Left cardiac atrium (tissue), 4 donors: ENCODE measurements at places on chromosomes 12 and 14. TPM values are rescaled to one million over a fixed set of nuclear protein-coding genes. Genes with fewer than 3 reads are reported as not detected.

The FOXN4 gene
- not detected for total RNA-seq

GRCh38 chr14:96676166-96676565 lies 121.0 kb upstream of the VRK1 start:
- DNase-seq = no peak

DNA sequence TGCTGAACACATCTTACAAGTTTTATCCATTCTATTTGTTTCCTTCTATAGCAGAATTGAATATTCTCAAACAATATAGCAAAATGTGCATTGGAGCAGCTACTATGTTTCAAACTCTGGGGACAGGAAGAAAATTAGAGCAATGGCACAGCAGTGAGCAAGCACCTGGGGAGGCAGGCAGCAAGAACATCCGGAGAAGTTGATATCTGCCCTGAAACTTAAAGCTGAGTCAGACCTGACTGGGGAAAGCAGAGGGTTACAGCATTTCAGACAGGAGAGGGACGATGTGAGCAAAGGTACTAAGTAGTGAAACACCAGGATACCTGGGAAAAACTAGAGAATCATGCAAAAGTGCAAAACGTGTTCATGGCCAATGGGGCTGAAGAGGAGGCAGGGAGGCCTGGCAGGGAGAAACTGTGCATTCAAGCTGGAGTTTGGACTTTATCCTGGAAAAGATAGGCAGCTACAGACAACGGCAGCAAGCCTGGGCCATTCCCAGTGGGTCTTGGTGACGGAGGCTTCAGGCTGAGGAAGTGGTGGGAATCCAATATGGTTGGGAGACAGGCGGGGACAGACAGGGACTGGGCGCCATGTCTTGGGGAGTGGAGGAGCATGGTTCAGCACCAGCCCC lies 118.0 kb upstream of the CDKN3 start:
- DNase-seq = no peak

DNA sequence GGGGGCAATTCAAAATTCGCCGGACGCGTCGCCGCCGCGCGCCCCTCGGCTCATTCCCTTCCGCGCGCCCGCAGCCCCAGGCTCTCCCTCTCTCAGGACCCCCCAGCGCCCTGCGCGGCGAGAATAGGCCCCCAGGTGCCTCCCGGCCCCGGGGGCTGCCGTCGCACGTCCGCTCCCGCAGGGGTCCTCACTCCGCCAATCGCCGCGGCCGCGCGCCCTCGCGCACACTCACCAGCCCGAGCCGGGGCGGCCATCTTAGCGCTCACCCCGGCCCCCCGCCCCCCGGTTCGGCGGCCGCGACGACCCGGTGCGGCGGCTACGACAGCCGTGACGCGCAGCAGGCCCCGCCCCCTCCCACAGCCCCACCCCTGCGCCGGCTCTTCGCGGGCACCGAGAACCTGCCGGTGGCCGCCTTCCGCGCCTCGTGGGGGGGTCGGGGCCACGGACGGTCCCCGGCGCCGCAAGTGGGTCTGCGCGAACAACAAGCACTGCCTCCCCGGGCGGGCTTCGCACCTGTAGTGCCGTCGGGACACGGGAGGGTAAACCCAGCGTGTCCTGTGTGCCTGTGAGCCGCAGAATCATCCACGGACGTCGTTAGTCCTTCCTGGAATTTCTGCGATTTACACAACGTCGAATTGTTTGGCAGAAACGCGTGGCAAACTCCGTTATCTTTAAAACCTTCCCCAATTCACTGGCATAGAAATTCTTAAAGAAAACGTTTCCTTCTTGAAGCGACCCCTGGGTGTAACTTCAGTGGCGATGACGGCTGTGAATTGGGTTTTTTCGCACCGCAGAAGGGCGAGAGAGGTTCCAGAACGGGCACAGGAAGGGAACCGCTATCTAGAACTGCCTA lies 2.5 kb downstream of the USP44 start:
- peak; percentile 41 for DNase-seq

GRCh38 chr14:33987565-33988080 lies 36.7 kb upstream of the EGLN3 start:
- no peak for DNase-seq
